Heart left ventricle (tissue), 16 donors: ENCODE measurements at places on chromosomes 12 and 14. TPM values are rescaled to one million over a fixed set of nuclear protein-coding genes. Genes with fewer than 3 reads are reported as not detected.

MCRS1 gene
- 64.2 TPM for polyA plus RNA-seq

MYH6 gene
- 5,104 TPM for polyA plus RNA-seq

IFNG-AS1 gene
- 0.34 TPM for polyA plus RNA-seq

ANO2 gene
- 6.8 TPM for polyA plus RNA-seq

PTMS gene
- polyA plus RNA-seq, result 331 TPM
